NCI-H2171 treated with DMSO at 0.1 percent for 48 hours (cell line): ENCODE measurements at places on chromosomes 2 and 18.

- DNase-seq: no peak
Measured at GRCh38 chr2:105175231-105175630, 66.3 kb upstream of the GPR45 start.

- DNase-seq: peak; percentile 14
Measured at GRCh38 chr18:4453874-4454536, 1.1 kb downstream of the DLGAP1 start.

DNA sequence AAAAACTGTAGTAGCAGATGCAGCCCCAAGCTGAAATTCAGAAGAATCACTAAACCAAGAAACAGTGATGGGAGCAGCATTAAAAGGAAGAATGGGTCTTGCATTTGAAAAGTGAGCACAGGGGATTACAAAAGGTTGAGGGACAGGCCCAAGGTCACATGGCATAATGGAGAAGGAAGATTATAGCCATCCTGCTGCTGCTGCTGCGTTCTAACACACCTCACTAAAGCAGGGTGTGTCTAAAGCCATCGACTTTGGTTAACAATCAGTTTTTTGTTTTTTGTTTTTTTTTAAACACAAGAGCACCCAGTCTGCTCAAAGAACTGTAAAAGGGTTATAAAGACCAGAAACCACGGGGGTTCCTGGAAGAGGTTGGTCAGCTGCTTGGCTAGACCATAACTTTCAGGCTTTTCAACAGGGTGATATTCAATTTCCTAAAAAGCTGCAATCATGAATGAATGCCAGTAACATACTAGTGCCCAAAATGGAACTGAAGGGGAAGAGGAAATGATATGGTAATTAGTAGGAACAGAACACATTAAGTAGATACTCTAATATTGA lies 102.6 kb downstream of the MYO5B start:
- no peak for DNase-seq

GRCh38 chr18:23314672-23315071 lies 138.4 kb upstream of the RIOK3 start:
- DNase-seq: no peak

GRCh38 chr2:188969236-188969635 lies 4.9 kb upstream of the COL3A1 start:
- no peak for DNase-seq

DNA sequence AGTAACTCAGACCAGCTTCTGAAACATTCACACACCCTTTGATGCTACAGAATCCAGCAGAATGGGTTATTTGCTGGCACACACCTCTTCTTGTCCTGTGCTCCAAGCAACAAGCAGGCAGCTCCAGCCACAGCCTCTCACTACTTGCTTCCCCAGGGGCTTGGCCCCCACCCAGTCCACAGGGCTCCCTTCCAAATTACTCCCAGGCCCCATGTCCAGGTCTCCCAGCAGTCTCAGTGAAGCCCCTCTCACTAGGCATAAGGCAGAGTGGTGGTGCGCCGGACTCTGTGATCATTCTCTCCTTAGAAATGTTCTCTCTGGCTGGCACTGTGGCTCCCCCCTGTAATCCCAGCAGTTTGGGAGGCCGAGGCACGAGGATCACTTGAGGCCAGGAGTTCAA lies 25.9 kb downstream of the ITM2C start:
- no peak for DNase-seq

GRCh38 chr2:51218047-51218446 lies 186.1 kb upstream of the NRXN1 start:
- DNase-seq: no peak

GRCh38 chr2:120251880-120252224 lies 800 bp upstream of the RALB start:
- DNase-seq: no peak

- peak; percentile 33 for DNase-seq
Measured at GRCh38 chr18:7566244-7566566, 911 bp upstream of the PTPRM start.

DNA sequence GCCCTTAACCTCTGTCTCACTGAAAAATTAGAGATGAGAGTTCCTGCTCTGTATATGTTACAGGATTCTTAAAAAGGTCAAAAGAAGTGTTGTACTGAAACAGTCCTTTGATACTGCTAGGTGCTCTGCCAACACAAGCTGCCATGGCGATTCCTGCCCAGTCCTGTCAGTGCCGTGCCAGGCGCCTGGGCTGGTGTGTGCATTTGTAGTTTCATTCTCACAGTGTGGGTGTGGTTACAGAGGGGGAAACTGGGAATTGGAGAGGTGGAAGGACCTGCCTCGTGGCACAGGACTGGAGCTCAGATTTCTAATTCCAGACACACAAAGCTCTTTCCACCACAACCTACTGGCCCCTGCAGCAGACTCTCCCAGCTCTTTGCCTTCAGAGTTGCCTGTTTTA lies 122.3 kb upstream of the RAB6C start:
- DNase-seq: peak; percentile 2

DNA sequence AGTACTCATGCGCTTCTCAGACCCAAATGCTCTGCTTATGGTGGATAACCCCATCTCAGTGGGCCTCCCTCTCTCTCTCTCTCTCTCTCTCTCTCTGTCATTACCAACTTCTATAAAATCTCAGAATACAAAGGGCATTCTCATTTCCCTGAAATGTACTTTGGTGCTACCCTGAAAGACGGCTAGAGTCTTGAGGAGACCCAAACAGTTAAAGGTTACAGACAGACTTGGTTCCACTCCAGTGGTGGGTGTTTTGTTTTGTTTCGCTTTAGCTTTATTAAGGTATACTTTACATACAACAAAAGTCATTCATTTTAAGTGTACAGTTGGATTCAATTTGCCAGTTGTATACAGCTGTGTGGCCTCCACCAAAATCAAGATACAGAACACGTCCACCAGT lies 60.9 kb downstream of the BCL11A start:
- no peak for DNase-seq

DNA sequence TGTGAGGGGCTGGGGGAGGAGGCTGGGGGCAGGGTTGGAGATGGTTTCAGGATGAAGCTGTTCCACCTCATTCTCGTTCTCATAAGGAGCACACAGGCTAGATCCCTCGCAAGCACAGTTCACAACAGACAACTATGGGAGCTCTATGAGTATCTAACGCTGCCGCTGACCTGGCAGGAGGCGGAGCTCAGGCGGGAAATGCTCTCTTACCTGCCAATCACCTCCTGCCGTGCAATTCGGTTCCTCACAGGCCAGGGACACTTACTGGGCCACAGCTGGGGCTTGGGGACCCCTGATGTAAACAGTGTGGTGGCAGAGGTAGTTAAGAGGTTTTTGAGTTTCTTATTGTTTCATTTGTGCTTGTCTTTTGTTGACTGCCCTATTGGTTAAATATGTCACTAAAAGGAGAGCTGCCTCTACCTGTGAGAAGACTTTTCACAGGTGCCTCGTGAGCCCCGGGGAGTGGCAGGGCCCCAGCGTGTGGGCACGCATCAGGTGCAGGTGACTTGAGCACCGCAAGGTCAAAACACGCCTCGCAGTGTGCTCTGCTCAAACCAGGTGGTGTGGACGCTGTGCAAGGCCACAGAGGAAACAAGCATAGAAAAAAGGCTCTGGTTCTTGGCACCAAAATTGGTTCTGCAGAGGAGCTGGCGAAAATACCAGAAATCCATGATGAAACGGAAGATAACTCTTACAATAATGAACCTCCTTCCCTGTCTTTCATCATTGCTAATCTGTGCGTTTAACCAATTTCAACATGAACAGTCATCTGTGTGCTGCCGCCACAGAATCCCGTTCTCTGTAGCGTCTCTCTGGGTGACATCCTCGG lies 10.2 kb downstream of the MLPH start:
- no peak for DNase-seq

DNA sequence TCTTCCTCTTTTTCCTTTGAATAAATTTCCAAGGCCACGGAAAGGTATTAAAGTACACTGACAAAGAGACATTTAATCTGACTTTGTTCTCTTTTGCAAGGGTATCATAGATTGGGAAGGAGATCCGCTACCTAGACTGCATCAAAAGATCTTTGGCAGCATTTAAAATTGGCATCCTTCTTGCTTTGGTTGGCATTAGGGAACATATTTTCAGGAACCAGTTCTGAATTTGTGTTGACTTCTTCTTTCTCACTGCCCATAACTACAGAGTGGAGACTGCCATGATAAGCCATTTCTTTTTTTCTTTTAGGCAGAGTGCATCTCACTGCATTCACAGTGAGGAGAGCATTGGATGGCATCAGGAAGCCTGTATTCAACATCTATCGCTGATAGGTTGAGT lies 83.4 kb downstream of the DOCK10 start:
- DNase-seq: no peak

DNA sequence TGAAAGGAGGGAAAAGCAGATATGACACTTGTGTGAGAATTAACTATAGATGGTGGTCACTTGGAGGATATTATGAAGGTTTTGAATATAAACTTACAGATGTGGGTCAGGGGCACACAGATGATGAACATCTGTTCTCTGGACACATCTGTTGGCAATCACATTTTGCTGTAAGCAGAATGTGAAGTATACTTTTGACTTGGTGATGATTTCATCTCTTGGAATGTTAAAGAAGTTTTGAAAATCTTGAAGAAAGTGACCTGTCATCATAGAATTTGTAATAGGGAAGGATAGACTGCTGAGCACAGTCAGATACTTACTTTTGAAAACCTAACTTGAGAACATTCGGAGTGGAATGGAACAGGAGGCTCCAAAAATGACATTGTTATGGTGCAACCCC lies 40.2 kb downstream of the PIKFYVE start:
- no peak for DNase-seq

- DNase-seq: no peak
Measured at GRCh38 chr2:85888020-85888683, 638 bp downstream of the ST3GAL5 start.

DNA sequence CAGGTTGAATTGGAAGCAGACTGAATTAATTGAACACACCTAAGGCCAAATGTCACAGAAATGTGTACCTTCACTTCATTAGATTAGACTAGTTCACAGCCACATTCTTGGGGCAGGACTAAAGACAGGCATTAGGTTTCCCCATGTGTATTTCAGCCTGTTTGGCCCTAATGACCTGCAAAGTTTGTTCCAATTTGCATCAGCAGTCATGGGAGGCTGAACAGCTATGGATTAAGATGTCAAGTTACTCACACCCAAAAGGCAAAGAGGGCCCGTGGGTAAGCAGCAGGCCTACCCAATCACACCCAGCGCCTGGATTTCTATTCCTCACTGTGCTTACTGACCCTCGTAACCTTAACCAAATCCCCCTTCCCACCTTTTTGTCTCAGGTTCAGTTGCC lies 99.6 kb upstream of the RIOK3 start:
- DNase-seq: no peak
